ENCODE measurements at places on chromosomes 2 and 18.

GRCh38 chr18:58785171-58785805, 79.4 kb upstream of the ZNF532 start:
- DNase-seq, result no peak

GRCh38 chr18:14947482-14948162, 199.7 kb downstream of the ANKRD30B start:
- no peak for DNase-seq

GRCh38 chr2:179850188-179850587, 11.2 kb downstream of the ZNF385B start:
- DNase-seq, result no peak

- no peak for DNase-seq
Observed at GRCh38 chr2:199431746-199432213, 26.0 kb downstream of the SATB2 start.

- DNase-seq, result no peak
Observed at GRCh38 chr2:147558620-147559019, 286.2 kb upstream of the ACVR2A start.

GRCh38 chr2:607172-607571, 70.0 kb downstream of the TMEM18 start:
- DNase-seq, result no peak

DNA sequence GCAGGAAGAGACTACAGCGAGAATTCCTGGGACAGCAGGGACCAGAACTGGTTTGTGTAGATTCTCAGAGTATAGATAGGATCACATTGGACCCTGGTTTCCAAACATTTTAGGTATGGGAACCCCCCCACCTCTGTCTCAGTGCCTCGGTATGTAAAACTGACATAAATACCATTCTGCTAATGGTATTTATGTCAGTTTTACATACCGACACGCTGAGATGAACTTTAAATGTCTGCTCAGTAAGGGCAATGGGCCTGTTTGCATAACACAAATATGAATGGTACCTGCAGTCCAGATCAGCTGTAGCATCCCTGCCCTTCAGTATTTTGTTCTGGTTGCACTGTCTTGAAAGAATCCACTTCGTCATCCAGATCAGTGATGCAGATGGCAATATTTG, 73.2 kb downstream of the WDSUB1 start:
- no peak for DNase-seq

Measured in stimulated activated CD4-positive, alpha-beta T cell treated with anti-CD3 and anti-CD28 coated beads, Interleukin-15, amount 100 ng/mL, for 24 hours (primary cell).